ENCODE measurements at places on chromosomes 3 and 15.

DNA sequence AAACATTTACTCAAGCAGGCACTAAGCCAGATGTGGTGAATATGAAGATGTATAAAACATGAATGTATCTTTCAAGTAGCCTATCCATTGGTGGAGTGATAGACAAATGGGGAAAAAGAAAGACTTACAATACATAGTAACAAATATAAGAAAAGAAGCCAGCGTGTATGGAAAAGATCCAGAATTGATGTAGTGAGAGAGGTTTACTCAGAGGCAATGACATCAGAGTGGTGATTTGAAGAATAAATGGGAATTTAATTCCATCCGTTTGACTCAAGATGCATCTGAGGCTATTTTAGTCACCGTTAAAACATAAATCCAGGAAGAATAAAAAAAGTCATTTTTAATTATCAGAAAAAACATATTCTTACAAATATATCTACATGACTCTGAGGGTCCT is 162.6 kb downstream of the IL1RAP start:
- DNase-seq = no peak

- DNase-seq = no peak
These were observed 410.6 kb upstream of the WNT5A start for GRCh38 chr3:55897573-55898224.

GRCh38 chr15:92899601-92899947 is 550 bp upstream of the CHD2 start:
- DNase-seq = no peak

DNA sequence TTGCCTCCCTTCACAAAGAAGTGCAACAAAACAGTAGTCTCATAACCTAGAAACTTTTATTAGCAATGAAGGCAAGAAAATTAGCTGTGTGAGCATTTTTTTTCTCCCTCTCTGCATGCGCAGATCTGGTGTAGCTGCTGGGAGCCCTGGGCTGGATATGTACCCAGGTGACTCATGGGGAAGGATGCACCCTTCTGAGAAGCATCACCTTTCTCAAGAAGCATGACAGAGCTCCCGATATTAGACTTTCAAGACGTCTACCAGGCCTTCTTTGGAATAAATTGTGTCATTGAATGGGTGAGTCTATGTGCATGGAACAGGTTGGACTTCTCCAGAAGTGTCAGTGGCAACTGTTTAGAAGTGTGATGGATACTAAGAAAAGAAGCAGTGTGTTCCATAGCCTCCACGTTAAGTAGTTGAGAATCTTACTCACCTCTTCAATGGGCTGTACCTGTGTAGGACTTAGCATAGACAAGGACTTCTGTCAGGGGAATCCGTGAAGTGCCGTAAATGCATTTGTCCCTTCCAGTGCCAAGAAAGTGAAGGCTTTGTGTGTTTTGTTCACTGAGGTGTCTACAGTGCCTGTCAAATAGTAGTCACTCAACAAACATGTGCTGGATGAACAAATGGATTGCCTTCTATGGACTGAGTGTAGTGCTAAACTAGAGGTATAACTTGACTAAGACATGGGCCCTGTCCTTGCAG is 47.7 kb upstream of the RASGRP1 start:
- DNase-seq = no peak

DNA sequence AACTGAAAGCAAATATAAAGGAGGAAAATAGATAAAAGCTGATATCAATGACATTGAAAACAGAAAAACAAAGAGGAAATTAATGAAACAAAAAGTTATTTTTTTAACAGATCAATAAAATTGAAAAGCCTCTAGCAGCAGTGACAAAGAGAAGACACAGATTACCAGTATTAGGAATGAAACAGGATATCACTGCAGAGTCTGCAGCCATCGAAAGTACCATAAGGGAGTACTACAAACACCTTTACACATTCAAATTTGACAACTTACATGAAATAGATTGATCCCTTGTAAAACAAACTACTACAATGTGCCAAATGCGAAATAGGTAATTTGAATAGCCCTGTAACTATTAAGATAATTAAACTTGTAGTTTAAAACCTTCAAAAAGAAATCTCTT is 24.9 kb upstream of the DHX36 start:
- no peak for DNase-seq

DNA sequence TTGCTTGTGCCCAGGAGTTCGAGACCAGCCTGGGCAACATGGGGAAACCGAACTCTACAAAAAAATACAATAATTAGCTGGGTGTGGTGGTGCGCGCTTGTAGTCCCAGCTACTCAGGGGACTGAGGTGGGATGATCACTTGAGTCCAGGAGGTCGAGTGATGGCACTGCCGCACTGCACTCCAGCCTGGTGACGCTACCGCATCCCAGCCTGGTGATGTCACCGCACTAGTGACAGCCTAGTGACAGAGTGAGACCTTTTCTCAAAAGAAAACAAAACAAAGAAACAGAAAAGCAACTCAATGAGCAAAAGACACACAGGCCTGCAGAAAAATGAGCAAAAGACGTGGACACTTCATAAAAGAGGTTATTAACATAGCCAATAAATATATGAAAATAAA is 19.9 kb upstream of the SYNM start:
- DNase-seq = no peak

GRCh38 chr3:194379651-194380050 is 10.1 kb upstream of the LRRC15 start:
- DNase-seq = no peak

- DNase-seq = no peak
These were observed 225.1 kb upstream of the C2CD4B start for GRCh38 chr15:62389885-62390790.

DNA sequence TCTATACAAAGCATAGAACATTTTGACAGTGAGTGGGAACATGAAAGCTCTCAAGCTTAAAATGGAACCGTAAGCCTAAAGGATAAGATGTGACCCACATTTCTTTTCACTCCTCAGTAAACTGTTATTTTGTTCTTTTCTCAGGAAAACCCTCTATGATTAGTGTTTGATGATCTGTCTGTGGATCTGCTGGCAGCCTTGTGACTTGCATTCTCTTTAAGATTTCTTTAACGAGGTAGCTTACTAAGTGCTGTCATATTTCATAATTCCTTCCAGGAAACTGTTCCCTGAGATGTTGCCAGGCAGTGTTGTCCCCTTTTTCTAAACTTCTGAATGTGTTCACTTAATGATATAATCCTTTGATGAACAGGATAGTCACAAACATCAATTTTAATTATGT is 167.6 kb downstream of the PYDC2 start:
- no peak for DNase-seq

GRCh38 chr15:100919481-100920405 is 586 bp downstream of the LRRK1 start:
- DNase-seq = no peak

DNA sequence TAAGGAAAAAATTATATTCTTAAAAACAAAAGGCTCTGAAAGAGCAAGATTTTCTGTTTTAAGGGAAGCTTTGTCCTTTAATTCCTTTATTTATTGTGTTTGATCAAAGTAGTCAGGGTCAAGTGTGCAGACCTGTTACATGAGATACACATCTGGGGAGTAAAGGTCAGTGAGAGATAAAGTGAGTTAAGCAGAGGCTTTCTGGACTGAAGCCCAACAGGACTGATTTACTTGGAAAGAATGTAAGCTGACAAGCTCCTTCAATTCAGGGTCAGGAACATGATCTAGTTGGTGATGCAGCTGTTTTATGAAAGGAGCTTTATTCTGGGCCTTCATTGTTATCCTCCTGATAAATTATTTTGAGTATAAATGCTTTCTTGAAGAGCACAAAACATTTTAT is 20.7 kb upstream of the OTOL1 start:
- DNase-seq = no peak

DNA sequence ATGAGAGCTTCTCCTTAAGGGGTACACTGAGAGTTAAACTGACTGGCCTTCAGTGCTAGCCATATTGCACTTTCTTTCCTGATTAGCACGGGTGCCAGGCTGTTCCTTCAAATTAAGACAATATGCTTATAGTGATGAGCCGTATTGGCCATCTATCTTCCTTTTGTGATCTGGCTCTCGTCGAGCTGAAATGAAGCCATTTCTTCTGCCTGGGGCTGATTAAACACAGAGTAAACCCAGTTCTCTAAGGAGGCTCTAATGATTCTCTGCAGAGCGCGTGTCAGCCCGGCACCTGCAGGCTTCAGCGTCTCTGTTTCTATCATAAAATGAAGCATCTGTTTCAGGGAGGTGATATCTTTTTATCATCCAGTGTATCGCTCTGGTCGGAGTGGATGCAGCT is 107.5 kb upstream of the NR2F2 start:
- DNase-seq = no peak

GRCh38 chr15:26394801-26395200 is 378.1 kb downstream of the GABRB3 start:
- no peak for DNase-seq

DNA sequence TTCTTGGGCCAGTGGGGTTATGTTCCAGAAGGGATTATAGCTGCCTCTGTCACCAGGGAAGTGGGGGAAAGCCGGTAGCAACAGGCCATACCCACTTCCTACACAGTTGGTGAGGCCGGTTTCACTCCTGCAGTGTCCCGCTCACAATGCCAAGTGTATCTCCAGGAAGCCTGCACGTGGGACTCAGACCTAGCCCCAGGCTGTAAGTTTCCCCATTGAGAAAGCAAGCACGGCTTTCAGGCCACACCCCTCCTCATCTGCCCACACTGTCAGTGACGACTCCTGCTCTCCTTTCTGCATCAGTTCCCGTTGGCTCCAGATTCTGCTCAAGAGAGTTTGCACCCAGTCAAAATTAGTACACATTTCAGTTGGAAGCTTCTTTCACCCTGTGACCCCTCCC is 51.6 kb upstream of the CPOX start:
- no peak for DNase-seq

DNA sequence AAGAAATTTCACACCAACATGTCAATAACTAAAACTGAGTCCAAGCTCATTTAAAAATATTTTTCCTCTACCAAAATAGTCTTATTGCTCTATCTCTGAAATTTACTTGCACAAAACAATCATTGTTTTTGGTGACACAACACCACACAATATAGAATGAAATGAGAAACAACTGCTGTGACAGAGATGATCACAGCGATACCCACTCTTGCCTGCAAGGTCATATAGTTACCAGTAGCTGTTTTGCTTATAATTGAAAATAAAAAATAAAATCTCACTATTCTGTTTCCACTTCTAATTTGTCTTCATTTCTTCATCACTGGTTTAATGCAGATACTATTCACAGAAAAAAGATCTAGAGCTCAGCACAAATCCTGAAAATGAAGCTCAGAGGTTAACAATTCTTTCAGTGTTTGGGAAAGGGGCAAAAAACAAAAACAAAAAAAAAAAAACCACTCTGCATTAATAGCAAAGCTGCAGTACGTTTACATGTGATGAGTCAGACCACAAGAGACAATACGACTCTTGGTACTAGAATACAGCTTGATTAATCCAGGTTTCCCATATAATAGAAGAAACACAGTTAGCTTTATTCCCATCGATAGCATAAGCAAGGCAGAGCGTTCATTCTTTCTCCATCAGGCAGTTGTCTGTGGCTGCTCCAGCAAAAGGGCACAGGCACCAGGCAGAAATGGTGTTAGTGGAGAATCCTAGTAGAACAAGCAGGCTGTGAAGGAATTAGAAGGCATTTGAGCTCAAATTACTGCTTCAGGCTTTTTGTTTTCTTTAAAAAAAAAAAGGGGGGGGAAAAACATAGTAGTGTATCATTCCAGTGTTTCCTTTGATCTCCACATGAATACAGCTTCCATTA is 773 bp downstream of the ANKRD28 start:
- no peak for DNase-seq

- DNase-seq = no peak
These were observed 21.9 kb downstream of the TNK2 start for GRCh38 chr3:195886181-195887141.

GRCh38 chr15:55742927-55743728 is at the start of gene PRTG:
Gene PRTG, minus strand, starts transcription at chr15:55743152. Its CDS starts 221 bp downstream, at chr15:55742931.
- DNase-seq = no peak

DNA sequence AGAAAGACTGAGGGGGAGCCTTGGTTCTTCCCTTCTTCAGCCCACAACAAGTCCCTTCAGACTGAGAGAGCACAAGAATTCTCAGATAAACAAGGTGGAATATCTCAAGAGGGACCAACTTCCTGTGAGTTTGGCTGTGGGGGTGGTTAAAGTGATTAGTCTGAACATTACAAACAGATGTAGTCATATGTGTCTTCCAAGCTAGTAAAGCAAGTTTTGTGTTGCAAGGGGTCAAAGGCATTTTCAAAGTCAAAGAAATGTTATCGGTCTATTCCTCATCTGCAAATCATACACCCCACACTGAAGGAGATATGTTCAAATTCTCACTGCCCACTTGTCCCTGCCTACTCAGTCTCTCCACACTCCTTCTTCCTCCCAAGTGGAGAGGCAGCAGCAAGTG is 242.5 kb downstream of the FAM43A start:
- DNase-seq = no peak

DNA sequence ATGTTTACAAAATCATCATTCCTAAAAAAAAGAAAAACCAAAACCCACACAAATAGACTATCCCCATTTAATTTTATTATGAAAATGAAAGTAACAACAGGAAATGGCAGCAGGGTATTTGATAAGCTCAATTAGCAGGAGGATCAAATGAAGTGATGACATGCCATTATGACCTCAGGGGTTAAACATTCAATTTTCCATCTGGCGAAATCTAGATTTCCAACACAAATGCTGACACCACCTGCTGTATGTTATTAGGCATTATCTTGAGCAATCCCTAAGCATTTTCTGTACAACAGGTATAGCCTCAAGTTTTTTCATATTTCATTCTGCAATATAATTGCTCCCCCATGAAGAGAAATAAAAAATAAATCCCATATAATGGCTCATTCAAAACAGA is 57.1 kb downstream of the SHQ1 start:
- no peak for DNase-seq

- DNase-seq = no peak
These were observed 33.4 kb downstream of the LDHAL6B start for GRCh38 chr15:59240036-59240435.

GRCh38 chr3:150925751-150926201 is 20.5 kb upstream of the MINDY4B start:
- no peak for DNase-seq

- DNase-seq = no peak
These were observed 51.1 kb downstream of the CEP70 start for GRCh38 chr3:138542977-138543376.

GRCh38 chr3:177672252-177672911 is 475.1 kb upstream of the TBL1XR1 start:
- no peak for DNase-seq

DNA sequence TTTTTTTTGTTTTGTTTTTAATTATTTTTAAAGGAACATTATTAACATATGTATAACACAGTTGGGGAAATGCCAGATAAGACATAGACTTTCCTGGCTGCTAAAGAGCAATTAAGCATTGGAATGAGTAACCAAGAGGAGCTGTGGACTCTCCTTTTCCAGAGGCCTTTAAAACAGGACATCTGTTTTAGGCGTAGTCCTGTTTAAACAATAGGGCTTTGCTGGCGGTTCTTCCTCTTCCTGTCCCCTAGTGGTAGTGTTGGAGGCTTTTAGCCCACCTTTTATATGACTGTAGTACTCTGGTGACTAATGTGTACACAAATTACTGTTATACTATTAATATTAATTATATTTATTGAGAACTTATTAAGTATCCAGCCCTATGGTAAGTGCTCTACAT is 81.9 kb downstream of the PPARG start:
- no peak for DNase-seq

All from NCI-H187 treated with DMSO at 0.1 percent for 48 hours (cell line).